ENCODE measurements at places on chromosomes 16 and 17.

DNA sequence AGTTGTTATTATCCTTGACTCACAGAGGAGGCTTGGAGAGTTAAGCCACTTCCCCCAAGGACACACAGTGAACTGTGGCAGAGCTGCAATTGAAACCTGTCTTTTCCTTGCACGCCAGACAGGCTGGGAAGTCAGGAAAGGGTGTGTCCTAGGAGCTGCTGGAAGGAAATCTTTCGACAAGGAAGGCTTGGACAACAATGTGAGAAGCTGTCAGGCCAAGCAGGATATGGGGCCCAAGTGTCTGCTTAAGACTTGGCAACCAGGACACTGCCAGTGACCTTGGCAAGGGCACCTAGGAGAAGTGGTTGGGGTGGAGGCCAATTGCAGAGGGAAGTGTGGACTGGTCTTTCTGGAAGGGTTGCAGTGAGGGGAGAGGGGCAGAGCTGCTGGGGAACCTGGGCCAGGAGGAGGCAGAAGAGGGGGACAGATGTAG is 2.1 kb upstream of the CAMKK1 start:
- peak; percentile 18 for DNase-seq

- no peak for DNase-seq
These were observed 52.8 kb upstream of the C17orf78 start for GRCh38 chr17:37322826-37323561.

DNA sequence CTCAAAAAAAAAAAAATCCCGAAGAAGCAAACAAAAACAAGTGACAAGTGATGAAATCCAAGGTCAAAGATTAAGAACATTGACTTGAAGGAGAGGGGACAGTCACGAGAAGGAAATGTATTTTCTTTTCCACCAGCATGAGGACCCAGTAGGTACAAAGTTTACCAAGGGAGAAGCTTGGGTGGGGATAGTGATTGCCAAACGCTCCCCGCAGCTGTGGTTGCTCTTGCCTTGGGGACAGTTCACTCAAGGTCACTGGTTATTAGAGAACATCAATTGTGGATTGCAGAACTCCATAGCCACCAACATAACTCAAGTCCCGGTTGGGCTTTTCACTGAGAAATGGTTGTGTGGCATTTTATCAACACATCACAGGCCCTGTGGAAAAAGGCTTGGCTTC is 27.0 kb downstream of the RSL1D1 start:
- DNase-seq: peak; percentile 82

GRCh38 chr17:2085648-2085949 is 30.7 kb downstream of the HIC1 start:
- DNase-seq: no peak

DNA sequence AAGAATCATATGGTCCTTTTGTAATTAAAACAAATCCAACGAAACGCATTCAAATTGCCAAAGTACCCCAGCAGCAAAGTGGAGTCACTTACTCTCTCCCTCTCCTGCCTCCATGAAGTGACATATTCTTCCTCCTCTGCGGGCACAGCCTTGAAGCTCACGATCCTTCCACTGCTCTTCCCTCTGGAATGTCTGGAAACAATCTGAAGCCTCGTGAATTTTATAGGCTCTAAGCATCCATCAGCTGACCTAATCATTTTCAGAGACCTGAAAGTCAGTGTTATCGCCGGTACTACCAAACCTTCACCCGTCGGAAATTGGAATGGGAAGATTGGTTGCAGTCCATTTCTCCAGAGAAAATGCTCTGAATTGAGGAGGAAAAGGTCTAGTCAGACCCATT is 134.5 kb upstream of the FOXF1 start:
- no peak for DNase-seq

GRCh38 chr17:38333635-38334295 is 10.0 kb downstream of the GPR179 start:
- no peak for DNase-seq

- DNase-seq: no peak
These were observed 189.1 kb downstream of the CEP112 start for GRCh38 chr17:66002812-66003211.

DNA sequence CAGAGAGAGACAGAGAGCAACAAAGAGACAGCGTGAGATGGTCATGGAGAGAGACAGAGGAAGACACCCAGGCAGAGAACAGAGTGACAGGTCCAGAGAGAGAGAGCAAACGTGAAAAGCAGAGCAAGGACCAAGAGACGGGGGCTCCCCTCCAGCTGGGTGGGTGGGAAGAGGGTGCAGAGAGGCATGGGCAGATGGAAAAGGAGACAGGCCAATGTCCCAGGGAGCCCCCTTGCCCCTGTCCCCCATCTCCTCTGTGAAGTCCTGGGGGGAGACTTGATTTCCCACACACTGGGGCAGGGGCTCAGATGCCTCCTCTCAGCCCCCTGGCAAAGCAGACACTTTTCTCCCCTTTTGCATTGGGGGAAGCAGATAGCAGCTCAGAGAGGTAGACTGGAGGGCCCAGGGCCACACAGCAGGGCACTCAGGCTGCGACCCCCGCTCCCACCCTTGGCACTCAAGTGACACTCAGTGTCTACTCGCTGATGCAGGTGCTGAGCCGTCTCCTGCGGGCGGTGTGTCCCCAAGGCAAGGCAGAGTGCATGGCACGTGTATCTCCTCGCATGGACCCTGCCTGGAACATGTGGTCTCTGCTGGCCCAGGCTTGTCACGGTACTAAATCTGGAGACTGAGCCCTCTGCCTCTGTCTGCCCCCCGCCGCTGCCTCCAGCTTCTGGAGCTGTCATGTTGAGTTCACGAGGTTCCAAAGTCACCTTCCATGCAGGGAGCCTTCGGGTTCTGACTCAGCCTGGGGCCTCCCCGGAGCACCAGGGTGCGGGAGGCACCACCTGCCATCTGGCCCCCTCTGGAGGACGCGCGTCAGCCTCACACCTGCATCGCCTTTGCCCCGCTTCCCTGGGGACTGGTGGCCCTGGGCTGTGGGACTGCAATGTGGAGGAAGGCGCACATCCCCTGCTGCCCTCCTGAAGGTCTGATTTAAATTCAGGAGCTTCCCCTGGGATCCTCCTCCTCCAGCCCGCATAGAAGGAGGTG is 215.9 kb upstream of the GSE1 start:
- DNase-seq: no peak

DNA sequence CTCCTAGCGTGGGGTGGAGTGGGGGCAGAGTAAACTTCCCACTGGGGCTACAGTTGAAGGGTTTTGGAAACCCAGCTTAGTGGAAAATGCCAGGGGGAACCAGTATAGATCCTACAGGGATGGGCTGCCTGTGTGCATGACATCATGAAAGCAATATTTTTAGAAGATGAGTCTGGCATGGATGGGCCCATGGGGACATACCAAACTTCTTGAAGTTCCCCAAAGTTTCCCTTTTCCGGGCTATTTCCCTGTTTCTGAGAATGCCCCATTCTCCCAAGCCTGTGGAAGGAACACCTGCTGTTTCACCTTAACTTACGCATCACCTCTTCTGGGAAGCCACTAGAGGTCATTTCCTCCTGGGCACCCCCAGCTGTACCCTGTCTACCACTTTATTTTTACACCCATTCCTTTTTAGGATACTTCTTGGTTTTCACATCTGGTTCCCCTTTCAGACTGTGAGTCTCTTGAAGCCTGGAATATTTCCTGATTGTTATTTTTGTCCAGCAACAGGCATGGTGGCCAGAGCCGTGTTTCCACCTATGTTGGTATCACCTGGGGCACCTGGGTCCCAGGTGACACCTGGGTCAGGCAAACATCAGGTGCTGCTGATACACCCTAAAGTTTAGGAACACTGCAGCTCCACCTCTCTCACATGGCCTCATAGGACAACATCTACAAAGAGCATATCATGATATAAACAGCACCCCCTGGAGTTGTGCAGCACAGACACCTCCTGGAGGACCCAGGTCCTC is 9.8 kb downstream of the SOCS3 start:
- DNase-seq: peak; percentile 96

DNA sequence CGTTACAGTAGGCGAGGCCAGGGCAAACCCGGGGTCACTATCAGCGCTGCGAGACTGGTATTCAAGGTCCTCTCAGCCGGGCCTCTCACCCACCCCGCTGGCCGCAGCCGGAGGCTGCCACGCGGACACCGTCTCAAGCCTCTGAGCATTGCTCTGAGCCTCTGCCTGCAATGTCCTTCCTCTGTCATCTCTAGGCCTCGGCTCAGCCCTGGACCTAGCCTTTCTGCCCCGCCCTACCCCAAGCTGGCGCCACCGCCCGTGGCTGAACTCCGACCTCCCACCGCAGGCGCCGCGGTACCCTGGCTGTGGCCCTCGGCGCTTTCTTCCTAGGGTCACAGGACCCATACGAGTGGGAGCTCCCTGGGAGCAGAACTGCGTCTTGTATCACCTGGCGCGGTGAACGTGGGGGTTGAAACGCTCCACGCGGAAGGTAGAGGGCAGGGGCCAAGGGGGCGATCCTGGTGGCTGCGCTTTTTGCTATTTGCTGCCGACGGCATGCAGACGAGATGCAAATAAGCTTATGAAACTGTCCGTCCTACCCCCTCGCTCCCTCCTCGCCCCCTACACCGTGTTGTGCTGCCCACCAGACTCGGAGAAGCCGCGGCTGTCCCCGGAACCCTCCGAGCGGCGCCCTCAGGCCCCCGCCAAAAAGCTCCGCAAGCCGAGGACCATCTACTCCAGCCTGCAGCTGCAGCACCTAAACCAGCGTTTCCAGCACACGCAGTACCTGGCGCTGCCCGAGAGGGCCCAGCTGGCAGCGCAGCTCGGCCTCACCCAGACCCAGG is 3.7 kb downstream of the DLX4 start:
- DNase-seq: no peak

DNA sequence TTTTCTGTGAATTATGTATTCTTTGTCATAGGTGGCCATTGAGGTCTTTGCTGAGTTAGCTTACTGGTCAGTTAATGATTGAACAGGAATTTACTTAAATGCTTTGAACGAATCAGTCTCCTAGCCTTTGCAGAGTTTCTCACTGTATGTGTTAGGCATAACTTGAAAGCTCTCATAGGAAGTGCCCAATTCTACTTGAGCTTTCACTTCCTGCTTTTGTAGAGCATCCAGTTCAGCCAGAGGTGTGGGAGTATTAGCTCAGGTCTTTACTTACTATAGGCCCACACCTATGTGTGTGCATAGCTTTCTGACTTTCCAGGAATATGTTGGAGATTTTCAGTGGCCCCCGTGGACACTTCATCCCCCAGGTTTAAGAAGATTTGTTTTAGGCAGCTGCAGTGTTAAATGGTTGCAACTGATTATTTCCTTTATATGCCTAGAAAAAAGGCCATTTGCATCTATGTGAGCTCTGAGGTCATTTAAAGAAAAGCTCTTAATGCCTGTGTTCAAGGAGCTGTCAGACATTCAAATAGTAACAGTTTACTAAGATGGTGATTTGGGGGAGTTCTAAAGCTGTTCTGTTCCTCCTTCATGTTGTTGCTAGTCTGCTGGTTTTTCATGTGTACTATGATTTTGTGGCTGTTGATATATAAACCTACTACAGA is 62.3 kb downstream of the PHKB start:
- peak; percentile 51 for DNase-seq

DNA sequence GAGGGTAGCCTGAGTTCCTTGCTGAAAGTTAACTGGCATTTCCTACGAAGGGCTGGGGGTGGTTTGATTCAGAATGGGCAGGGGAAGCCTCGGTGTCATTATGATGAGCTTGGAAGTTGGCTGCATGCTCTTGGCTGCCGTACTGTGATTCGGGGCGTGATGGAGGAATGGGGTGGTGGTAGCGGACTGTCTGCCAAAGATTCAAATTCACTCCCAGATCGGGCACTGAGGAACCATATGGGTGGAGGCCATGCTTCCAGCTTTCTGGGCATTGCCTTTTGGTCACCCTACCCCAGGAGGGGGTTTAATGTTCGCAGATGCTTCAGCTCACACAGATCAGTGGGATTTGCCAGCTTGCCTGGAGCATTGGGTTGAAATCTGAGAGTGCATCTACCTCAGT is 492.8 kb upstream of the EEF2KMT start:
- DNase-seq: no peak

GRCh38 chr16:89295915-89296314 is 78.4 kb downstream of the ZNF778 start:
- DNase-seq: no peak

GRCh38 chr16:10130538-10130937 is 51.7 kb downstream of the GRIN2A start:
- no peak for DNase-seq

GRCh38 chr17:31508288-31509094 is 117.0 kb downstream of the RAB11FIP4 start:
- DNase-seq: peak; percentile 61

DNA sequence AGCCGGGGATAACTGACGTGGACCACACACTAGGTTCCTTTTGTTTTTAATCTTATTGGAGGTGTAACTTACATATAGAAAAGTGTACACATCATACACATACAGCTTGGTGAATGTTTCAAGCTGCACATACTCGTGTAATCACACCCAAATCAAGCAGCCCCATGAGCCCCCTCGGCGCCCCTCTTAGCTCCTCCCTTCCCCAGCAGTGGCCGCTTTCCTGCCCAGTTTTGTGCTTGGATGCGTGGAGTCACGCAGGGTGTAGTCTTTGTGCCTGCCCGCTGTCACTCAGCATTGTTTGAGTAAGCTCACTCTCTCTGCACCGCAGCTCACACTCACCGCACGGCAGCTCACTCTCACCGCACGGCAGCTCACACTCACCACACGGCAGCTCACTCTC is 151.7 kb upstream of the CHMP6 start:
- no peak for DNase-seq

GRCh38 chr16:2792940-2793339 is 5.3 kb upstream of the PRSS41 start:
- DNase-seq: peak; percentile 54

DNA sequence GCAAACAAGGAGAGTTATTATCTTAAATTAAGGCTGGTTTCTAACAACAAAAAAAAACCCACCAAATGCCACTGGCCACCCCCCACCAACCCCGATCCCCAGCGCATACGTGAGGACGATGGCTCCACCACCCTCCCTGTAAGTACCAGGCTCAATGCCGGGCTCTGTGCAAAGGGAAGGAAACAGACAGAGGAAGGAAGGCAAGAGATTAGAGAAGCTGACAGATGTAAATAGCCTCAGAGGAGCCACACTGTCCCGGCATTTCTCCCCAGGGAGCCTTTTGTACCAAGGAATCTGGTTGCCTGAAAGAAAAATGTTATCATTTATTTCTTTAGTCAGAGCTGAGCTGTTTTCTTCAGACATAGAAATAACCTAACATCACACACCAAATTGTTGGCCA is 13.1 kb downstream of the SOST start:
- DNase-seq: no peak

- DNase-seq: no peak
These were observed 5.5 kb upstream of the SMG1 start for GRCh38 chr16:18931756-18932155.

GRCh38 chr16:72203401-72203800 is 31.4 kb upstream of the PMFBP1 start:
- DNase-seq: peak; percentile 86

Measured in inflammatory macrophage treated with lipopolysaccharide for 1 hour (primary cell).